ENCODE measurements at places on chromosomes 7 and 10.

- no peak for DNase-seq
Observed at GRCh38 chr10:81101062-81101461, 563.4 kb downstream of the SH2D4B start.

DNA sequence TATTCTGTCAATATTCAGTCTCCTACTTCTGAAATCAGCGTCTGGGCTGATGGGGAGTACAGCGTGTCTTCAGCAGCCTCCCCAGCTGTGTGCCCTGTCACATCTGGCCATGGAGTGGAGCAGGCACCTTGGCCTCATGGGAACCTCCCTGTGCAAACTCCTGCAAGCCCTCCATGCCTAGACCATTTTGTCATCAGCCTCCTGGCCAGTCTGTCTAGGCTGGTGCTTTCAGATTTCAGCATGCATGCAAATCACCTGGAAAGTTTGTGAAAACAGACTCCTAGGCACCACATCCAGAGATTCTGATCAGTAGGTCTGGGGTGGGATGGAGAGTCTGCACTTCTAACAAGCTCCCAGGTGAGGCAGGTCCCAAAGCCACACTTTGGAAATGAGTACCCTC lies 26.2 kb upstream of the CCSER2 start:
- no peak for DNase-seq

- peak; percentile 89 for DNase-seq
Observed at GRCh38 chr7:112162142-112162766, 43.9 kb downstream of the DOCK4 start.

- DNase-seq: no peak
Observed at GRCh38 chr10:62175251-62175650, 93.4 kb downstream of the RTKN2 start.

- no peak for DNase-seq
Observed at GRCh38 chr7:25922296-25922695, 229.7 kb upstream of the NFE2L3 start.

GRCh38 chr10:97682042-97682441 lies 5.0 kb downstream of the AVPI1 start:
- no peak for DNase-seq

DNA sequence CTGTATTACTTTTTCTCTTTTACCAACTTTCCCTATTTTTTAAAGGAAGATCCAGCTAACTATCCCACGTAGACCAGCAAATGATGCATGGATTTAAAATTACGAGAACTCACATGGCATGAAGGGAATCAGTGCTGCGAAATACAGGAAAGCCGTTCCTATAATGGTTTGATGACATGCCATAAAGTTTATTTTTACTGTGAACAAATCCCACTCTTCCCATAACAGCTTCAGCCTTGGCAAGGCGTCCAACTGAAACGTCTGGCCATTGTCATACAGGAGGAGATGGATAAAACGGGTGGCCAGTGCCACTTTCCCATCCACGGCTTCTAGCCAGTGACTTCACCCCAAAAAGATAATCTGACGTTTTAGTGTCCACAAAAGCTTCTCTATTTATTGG lies 106.2 kb upstream of the DDC start:
- DNase-seq: no peak

- DNase-seq: no peak
Observed at GRCh38 chr10:23493711-23494110, 54.8 kb downstream of the OTUD1 start.

GRCh38 chr7:130933919-130934318 lies 199.9 kb upstream of the KLF14 start:
- DNase-seq: no peak

- no peak for DNase-seq
Observed at GRCh38 chr10:4217187-4217586, 432.2 kb upstream of the KLF6 start.

DNA sequence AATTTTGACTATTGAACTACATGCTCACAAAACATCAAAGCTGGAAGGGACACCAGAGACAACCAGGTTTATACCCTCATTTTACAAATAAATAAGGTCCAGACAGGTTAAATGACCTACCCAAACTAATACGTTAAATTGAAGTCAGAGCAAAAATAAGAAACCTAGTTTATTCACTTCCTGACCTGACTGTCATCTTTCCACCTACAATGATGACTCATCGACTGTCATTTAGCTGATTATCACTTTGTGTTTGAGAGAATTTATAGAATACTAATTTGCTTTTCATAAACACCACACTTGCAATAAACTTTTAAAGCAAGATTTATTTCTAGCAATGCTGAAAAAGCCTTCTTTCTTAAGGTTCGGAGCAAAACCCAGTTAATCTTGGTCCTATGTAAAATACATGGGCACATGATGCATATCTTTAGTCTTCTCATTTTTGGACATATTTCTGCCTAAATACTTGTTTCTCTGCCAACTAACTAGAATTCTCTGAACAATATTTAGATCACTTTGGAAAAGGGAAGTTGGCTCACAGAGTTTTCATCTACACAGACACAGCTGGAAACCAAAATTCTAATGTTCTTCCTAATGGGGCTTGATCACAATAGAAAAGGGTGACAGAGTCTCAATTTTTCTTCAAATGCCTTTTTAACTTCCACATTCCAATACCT lies 16.7 kb upstream of the LRRN3 start:
- no peak for DNase-seq

GRCh38 chr7:5594616-5595544 lies 171.2 kb upstream of the TNRC18 start:
- no peak for DNase-seq

GRCh38 chr10:34666008-34666704 lies 148.9 kb downstream of the PARD3 start:
- peak; percentile 96 for DNase-seq

- no peak for DNase-seq
Observed at GRCh38 chr10:92901819-92902251, 53.5 kb downstream of the EXOC6 start.

DNA sequence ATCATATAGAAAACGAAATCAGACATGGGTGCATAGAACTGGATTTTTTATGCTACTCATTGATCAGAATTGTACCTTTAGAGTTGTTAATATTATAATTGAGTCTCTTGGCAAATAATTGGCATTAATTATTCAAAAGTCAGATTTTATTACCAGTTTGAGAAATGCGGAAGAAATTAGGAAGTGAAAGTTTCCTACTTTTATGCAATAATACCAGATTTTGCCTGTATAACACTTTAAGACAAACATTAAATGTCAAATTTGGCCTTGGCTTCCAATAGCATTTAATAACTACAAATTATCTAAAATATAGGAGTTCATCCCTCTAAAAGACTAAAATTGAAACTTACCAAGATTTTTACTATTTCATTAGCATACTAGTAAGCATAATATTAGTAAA lies 6.8 kb upstream of the TFEC start:
- DNase-seq: no peak

GRCh38 chr10:68163735-68164134 lies 54.4 kb downstream of the MYPN start:
- DNase-seq: peak; percentile 19

DNA sequence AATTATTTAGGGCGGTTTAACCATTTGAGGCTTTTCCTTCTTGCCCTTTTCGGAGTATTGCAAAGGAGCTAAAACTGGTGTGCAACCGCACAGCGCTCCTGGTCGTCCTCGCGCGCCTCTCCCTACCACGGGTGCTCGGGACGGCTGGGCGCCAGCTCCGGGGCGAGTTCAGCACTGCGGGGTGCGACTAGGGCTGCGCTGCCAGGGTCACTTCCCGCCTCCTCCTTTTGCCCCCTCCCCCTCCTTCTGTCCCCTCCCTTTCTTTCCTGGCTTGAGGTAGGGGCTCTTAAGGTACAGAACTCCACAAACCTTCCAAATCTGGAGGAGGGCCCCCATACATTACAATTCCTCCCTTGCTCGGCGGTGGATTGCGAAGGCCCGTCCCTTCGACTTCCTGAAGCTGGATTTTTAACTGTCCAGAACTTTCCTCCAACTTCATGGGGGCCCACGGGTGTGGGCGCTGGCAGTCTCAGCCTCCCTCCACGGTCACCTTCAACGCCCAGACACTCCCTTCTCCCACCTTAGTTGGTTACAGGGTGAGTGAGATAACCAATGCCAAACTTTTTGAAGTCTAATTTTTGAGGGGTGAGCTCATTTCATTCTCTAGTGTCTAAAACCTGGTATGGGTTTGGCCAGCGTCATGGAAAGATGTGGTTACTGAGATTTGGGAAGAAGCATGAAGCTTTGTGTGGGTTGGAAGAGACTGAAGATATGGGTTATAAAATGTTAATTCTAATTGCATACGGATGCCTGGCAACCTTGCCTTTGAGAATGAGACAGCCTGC lies 3.1 kb downstream of the FZD1 start:
- DNase-seq: no peak

GRCh38 chr7:49885593-49886285 lies 112.3 kb downstream of the VWC2 start:
- no peak for DNase-seq

- DNase-seq: no peak
Observed at GRCh38 chr7:135976312-135977006, 700 bp downstream of the MTPN start.

GRCh38 chr7:37540917-37541316 lies 92.3 kb upstream of the ELMO1 start:
- DNase-seq: no peak

DNA sequence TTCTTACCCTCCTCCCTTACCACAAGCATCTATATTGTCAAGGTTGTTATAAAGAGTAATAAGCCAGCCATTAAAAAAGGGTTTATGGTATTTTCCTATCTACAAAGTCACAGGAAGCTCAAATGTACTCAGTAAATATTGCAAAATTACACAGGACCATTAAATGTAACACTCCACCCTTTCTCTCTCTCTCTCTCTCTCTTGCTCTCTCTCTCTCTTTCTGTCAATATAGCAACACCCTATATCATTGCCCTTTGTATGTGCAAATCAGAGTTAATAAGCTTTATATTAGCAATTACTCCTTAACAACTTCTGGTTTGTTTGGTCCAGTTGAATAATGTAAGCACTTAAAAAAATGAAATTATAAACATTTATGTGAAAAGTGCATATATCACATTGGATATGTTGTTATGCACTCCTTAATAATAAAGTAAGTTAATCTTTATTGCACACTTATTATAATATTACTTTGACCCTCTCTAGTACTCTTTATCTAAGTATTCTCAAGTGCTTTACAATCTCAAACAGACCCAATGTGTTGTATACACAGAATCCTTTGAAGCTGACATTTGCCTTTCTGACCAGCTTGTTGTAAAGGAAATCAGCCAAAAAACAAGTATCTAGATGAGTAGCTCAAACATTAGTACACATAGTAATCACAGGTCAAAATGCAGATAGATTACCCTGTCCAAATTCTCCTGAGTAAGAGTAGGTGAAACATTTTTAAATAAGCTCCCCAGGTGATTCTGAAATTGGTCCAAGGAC lies 93.2 kb downstream of the CFTR start:
- no peak for DNase-seq

- DNase-seq: no peak
Observed at GRCh38 chr7:150923196-150923595, 54.9 kb downstream of the KCNH2 start.

DNA sequence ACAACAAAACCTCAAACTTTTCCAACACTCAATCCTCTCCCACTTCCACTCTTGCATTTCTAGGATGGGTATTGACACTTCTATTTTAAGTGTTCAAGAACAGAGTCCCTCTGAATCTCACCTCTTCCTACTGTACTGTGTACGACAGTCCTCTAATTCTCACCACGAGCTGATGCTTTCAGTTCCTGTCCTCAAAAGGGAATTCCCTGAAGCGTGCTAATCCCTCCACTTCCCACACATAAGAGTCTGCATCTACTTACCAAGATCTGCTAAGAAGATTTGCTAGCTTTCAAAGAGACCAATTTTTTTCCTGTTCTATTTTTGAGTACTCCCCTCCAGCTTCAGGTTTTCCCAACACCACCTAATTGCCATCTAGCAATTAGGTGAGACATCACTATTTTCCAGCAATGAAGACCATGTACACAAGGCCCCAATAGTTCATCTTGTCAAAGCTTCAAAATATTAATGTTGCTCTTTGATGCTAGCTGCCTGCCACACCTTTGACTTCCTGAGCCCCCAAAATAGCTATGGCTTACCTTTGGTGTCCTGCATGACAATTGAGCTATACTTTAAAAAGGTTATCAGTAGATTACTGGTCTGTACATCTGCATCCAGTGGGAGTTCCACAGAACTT lies 54.4 kb downstream of the ARMH3 start:
- DNase-seq: peak; percentile 24

DNA sequence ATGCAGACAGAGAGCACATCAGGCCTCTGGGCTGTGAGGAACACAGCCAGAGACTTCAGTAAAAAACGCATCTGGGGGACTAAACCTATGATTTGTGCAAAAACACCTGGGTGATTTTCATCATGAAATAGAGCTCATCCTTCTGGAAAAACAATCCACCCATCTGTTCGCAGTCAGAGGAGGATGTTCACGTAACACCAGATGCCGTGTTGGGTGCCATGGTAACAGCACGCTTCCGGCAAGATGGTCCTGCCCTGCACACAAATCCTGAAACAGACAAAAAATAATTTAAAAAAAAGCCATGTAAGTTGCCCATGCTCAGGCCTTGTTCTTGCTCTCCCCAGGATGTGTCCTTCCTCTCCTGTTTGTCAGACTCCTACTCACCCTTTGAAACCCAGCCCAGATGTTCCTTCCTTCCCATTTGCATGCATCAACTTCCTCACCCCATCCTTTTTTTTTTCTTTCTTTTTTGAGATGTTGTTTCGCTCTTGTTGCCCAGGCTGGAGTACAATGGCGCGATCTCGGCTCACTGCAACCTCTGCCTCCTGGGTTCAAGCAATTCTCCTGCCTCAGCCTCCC lies 28.3 kb upstream of the GNA12 start:
- DNase-seq: no peak

DNA sequence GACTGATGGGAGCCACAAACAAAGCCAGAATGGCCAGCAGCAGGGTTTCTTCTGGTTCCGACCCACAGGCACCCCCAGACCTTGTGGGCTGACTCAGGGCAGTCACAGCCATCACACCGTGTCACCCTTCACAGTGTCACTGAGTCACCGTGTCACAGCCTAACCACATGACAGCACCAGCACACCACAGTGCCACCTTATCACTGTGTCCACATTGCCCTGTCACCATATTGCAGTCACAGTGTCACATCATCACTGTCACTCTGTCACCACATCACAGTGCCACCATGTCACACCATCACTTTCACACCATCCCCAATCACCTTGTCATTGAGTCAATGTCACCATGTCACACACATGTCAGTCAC lies 77.0 kb downstream of the OAT start:
- no peak for DNase-seq

DNA sequence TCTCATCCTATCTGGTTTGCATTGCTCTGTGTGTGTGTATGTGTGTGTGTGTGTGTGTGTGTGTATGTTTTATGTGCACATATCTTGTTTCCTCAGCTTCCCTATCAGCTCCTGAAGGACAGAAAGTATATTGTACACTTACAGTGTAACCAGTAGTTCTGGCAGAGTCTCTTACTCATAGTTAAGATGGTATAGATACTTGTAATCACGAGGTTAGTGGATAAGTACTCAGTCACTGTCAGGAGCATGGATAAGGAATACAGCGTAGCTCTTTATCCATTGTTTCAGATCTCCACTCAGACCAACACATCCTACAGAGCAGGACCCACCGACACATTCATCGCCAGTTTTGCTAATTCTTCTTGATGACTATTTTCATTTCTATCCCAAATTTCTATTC lies 275.0 kb downstream of the TSPAN12 start:
- DNase-seq: peak; percentile 5

- DNase-seq: peak; percentile 29
Observed at GRCh38 chr10:34124522-34125035, 690.5 kb downstream of the PARD3 start.

GRCh38 chr10:132951926-132952325 lies 9.6 kb upstream of the CFAP46 start:
- DNase-seq: no peak
